Stimulated activated CD4-positive, alpha-beta T cell treated with anti-CD3 and anti-CD28 coated beads, Interleukin-15, amount 100 ng/mL, for 1 hour (primary cell): ENCODE measurements at places on chromosomes 7 and 10.

GRCh38 chr7:141313896-141314295 lies 237.3 kb upstream of the AGK start:
- DNase-seq, result no peak

GRCh38 chr7:415646-416525 lies 103.8 kb downstream of the PDGFA start:
- DNase-seq, result no peak

DNA sequence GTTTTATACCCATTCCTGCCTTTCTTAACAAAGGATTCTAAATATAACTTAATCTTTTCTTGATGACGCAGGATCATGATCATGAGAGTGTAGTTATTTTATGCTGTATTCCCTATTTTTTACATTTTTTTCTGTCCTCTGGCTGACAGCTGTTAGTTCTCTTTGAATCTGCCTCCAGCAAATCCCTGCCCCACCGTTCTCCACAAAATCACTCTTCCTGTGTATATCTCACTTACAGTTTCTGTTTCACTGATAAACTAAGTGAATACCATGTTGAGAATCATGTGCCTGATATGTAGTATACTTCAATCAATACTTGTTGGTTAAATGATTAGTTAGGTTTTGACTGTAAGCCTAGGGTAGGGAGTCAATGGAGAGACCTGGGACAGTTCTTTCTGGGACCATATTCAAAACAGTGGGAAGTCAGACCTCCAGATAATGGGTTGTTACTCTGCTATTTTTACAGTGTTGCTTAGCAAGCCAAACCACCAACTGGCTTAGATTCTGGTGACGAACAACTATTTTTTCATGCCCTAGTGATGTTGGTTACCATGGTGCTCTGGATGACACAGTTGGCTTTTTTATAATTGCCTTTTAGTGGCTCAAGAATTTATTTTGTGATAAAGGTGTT lies 12.8 kb downstream of the CNNM1 start:
- no peak for DNase-seq

- no peak for DNase-seq
Measured at GRCh38 chr7:22287412-22287811, 69.5 kb downstream of the RAPGEF5 start.

GRCh38 chr7:75819711-75820110 lies 6.1 kb upstream of the CCL24 start:
- no peak for DNase-seq

DNA sequence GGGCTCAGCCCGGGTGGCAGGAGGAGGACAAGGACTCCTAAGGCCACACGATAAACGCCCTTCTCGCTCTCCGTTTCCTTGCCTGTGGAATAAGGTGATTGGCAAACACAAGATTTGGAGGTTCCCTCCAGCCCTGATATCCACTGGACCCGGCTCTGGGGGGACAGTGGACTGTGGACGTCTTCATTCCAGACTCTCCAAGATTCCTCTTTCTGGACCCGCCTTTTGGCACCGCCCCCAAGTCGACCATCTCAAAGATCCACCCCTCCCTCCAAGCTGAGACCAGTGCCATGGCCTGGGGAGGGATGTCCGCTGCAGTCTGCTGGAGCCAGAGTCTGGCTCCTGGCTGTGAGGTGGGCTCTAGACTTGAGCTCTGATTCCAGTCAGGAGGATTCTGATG lies 23.6 kb downstream of the ZNF783 start:
- no peak for DNase-seq

DNA sequence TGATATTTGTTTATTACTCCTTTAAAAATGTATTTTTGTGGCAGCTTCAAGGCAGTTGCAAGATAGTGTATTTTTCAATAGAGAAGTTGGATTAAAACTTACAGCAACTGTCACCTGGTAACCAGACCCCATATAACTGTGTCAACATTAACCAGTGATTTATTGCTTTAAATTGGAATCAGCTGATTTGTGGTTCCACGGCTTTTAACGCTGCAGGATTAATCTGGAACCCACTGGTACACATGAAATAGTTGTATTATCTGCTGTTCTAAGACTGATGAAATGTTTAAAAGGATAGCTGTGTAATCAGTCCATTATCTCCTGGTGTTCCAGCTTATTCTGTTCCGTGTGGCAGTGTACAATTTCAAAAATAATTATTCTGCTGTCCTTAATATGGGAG lies 180.2 kb downstream of the CELF2 start:
- DNase-seq, result no peak

GRCh38 chr10:61803269-61803668 lies 98.2 kb upstream of the ARID5B start:
- DNase-seq, result no peak

GRCh38 chr10:107847620-107848019 lies 683.1 kb upstream of the SORCS1 start:
- DNase-seq, result no peak

DNA sequence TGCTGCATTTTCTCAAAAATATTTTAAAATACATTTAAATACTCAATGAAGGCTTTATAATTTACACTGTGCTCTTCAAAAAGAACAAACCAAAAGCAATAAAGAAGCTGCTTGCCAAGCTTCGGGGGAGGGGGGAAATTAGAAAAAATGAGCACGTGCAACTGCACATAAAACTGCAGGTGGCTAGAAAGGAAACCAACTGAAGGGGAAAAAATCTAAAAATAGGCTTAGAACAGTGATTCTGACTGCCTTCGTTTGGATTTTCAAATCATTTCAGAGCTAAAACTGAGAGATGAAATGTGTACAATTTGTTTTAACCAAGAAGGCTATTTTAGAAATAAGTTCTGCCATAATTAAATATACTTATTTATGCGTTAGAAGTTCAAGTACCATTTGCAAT lies 61.4 kb downstream of the ABI1 start:
- no peak for DNase-seq

DNA sequence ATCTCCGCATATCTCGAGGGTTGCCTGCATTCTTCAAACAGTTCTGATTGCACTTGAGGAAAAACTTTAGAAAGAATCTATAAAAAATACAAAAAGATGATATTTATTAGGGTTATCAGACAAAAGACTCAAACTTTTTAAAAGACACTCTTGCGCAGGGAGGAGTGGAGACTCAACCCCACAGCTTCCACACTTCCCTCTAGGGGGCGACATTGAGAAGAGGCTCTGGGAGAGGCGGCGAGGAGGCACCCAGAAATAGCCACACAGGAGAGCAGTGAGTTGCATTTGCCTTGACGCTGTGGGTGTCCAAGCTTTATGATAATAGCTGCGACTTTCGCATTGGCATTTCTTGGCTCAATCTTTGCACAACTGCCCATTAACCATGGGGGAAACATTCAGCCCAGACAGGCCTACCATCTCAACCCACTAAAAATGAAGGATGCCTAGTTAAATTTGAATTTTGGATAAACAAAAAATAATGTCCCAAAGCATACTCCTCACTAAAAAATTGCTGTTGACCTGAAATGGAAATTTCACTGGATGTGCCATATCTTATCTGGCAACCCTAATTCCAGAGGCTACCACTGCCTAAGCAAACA lies 86.2 kb downstream of the EBF3 start:
- DNase-seq, result no peak

DNA sequence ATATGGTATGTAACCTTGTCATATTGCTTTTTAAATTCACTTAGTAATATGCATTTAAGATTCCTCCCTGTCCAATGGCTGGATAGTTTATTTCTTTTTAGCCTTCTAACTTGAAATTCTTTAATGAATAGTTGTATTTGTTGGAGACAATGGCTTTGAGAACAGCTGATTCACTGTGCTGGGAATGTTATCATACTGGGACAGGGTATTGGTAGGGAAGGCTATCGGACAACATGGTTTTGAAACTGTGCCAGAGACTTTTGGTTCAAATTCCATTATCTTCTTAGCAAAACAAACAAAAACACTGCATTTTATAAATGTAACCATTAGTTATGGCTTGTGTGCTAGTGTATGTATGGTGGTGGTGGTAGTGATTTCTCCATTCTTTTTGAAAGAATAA lies 517.1 kb upstream of the ANKRD30A start:
- DNase-seq, result no peak

- DNase-seq, result no peak
Measured at GRCh38 chr10:100345570-100346330, 1.3 kb upstream of the SCD start.

- DNase-seq, result no peak
Measured at GRCh38 chr10:96513305-96513697, 425 bp downstream of the TLL2 start.

DNA sequence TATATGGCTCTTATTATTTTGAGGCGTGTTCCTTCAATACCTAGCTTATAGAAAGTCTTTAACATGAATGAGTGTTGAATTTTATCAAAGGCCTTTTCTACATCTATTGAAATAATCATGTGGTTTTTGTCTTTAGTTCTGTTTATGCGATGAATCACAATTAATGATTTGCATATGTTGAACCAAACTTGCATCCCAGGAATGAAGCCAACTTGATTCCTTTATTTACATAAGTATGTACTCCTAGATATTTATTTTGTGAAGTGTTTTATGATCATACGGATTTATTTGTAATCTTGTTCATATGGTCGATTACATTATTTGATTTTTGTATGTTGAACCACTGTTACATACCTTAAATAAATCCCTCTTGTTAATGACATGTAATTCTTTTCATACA lies 244.3 kb upstream of the KCND2 start:
- DNase-seq, result no peak

DNA sequence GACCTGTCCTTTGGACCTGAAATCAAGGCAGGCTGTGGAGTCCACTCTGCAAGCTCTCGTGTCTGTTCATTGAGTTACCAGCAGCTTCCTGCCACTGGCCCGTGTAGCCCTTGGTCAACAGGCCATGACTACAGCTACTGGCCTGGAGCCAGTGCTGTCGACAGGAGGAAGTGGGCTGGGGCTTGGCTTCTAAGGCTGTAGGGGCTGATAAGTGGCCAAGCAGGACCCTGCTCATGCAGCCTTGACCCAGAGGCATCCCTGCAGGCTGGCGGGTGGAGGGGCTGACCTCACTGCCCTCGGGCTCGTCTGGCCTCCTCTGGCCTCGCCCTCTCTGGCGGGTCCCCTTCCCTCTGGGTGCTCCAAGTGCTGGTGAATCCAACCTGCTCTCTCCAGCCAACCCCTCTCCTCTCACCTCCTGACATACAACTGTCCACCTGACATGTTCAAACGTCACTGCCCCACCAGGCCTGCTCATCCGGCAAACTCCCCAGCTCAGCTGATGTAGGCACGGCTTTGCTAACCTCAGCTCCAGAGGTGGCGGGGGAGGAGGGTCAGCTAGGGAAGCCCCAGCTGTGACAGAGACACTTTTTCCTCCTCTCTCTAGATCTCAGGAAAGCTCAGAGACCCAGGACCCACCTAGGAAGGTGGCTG lies 188.6 kb upstream of the LYZL2 start:
- DNase-seq, result no peak

DNA sequence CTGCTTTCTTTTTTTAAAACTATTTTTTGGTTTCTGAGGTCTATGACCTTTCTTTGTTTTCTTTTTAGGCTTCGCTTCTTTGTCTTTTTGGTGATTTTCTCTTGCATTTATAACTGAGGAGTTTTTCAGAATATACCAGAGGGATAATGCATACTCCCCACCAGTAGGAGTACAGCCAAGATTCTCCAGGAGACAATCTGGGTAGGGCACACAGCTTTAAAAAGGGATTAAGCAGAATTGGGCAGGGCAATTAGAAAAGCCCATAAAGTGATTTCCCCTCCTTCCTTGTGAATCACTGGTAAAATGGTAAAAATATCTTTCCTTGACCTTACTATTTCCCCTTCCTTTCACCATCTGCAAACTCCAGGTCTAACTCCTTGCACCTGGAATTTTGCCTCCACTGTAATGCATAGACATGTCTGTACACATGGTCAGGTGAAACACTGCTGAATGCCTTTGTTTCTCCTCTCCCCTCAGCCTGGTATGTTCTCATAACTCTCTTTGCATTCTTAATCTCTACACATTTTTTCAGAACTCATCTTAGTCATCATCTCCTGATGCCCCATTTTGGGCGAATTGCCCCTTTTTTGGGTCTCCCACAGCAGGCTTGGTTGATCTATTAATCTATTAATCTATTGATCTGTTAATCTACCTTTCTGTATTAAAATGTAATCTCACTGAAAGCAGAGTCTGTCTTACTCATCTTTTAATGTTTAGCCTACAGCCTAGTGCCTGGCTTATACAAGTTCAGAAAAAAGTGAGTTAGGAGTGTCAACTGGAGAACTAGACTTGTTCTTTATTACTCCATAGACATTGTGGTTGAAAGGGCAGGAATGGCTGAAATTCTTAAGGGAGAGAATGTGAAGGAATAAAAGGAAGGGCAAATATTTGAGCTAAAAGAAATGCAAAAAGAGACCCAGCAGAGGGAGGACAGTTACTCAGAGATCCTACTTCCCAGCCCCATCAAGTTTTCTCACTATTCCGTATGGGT lies 64.6 kb downstream of the MDFIC start:
- no peak for DNase-seq

GRCh38 chr10:32023264-32023663 lies 33.0 kb downstream of the KIF5B start:
- no peak for DNase-seq

- DNase-seq, result no peak
Measured at GRCh38 chr10:115879372-115880089, 393.5 kb downstream of the GFRA1 start.

DNA sequence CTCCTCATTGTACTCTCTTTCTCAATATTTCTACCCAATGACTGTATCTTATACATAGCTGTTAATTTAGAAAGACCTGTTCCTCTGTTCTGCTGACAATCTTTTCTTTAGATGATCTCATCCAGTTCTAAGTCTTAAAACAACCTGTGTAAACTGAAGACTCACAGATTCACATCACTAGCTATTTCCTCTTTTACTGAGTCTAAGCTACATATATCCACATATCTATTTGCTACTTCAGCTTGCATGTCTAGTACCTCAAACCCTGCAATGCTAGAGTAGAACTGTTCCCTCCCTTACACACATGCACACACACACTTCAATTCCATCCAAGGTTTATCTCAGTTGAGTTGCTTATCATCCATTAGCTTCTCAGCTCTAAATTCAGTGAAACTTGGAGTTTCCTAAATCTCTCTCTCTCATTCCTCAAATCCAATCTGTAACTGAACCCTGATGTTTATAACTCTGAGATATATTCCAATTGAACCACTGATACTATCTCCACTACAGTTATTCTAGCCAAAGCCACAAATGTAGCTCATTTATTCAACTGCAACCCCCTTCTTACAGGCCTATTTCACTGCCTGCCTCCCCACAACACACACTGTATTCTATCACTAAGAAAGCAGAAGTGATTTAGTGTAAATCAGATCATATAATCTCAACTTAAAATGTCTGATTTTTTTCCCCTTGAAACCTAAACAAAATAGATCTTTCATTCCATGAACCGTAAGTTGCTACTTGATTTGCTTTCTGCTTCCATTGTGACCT lies 1036.8 kb upstream of the POT1 start:
- DNase-seq, result no peak

GRCh38 chr7:47967708-47968107 lies 11.7 kb downstream of the HUS1 start:
- DNase-seq, result no peak

DNA sequence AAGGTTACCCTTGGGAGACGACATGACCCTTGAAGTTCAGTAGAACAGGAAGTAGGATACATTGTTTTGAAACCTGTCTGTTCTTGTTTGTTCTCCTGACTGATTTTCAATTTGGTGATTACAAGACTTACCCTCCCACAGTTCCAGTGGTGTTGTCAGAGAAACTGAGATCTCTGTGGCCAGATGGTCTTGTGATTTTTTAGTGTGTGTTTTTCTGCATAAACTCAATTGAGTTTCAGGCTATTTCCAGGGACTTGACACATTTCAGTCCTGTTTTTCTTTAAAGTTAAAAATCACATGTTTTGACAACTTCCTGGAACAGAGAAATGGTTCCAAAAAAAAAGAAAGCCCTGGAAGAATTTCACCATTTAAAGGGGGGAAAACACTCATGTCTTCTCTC lies 22.3 kb downstream of the PIK3CG start:
- DNase-seq, result no peak
